ENCODE measurements at places on chromosomes 11 and 22.

DNA sequence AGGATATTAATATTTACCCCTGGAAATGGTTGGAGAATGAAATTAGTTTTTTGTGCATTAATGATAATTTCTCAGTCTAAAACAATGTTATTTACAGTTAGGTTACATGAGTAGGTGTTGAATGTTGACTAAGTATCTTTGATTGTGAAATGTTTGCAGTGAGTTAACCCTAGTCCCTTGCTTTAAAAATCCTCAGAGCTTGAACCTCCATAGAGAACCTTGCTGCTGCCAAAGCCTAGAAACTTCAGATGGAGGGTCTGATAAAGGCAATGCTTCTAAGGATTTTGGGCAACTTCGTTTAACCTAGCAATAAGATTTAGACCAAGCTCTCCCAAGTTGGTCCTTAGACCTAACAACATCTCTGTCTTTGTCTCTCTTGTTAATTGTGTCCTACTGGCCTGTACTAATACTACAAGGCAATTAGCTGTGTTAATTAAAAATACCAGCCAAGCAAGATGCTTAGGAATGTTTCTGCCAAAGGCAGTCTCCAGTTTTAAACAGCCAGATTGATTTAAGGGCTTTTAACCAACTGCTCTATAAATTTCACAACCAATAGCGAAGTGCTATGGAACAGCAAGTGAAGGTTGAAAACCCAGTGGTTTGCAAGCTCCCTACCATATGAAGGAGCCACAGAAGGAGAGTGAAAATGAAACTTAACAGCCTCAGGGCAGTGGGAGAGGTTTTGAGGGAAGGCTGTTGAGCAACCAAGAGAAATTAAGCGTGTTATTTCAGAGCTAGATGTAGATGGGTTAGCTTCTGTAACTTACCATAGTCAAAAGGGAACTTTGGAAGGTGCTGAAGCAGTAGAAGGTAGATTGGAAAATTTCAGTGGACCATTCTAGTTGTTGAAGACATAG, 295.9 kb upstream of the ANO5 start:
- no peak for DNase-seq

- DNase-seq, result no peak
These were observed 6.4 kb downstream of the ANO5 start for GRCh38 chr11:22199243-22199642.

- DNase-seq, result no peak
These were observed 583.7 kb upstream of the B3GAT1 start for GRCh38 chr11:134995741-134996140.

DNA sequence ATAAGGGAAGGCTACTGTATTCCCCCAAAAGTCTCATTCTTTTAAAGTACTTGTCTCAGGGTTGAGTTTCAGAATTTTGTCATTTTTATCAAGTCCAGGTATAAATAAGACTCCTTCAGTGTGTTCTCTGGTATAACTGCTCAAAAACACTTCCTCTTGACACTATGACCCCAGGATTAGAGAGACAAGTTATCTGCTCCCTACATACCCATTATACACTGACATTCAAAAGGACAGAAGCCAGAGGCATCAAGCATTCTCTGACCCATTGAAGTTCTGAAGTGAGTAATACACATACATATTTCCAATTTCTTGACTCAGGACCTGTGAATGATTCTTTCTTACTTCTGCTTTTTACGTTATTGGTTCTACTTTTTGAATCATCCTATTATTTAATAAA, 447.8 kb upstream of the CNTN5 start:
- DNase-seq, result no peak

DNA sequence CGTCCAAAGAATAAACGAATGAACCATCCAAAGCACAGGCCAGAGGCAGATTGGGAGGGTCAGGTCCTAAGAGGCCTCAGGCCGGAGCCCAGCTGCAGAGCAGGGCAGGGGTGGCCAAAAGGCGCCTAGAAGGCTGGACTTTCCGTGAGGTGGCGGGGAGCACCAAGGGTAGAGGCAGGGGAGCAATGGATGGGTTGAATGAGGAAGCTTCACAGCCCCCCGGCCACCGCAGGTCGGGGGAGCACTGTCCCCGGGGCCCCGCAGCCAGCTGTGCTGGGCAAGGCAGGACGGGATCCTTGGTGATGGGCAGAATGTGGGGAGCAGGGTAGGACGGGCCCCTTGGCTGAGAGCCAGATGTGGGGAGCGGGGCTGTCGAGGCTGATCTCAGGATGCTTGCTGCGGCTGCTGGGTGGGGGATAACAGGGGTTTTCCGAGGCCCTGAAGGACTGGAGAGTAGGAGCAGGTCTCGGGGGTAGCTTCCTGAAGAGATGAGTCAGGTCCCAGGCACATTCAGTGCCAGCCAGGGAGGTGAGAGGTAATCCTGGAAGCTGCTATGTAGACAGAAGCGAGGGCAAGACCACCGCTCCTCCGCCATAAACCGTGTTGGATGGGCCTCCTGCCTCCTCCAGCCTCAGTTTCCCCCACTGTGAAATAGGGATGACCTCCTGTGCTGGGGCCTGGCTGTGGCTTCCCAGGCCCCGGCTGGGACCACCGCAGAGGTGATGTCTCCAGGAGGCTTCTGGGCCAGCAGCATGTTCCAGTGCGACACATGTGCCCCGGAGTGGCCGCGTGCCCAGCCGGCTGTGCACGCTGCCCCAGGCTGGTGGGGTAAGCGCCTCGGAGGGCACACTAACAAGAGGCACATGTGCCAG, 34.6 kb upstream of the KCNQ1OT1 start:
- no peak for DNase-seq

- DNase-seq, result no peak
These were observed 337 bp downstream of the RPLP2 start for GRCh38 chr11:810040-810567.

- DNase-seq, result no peak
These were observed 181.2 kb downstream of the CSNK2A3 start for GRCh38 chr11:11171854-11172253.

- DNase-seq, result no peak
These were observed 92.5 kb upstream of the CHRM4 start for GRCh38 chr11:46484101-46484500.

- no peak for DNase-seq
These were observed 4.0 kb downstream of the NF2 start for GRCh38 chr22:29607426-29607825.

DNA sequence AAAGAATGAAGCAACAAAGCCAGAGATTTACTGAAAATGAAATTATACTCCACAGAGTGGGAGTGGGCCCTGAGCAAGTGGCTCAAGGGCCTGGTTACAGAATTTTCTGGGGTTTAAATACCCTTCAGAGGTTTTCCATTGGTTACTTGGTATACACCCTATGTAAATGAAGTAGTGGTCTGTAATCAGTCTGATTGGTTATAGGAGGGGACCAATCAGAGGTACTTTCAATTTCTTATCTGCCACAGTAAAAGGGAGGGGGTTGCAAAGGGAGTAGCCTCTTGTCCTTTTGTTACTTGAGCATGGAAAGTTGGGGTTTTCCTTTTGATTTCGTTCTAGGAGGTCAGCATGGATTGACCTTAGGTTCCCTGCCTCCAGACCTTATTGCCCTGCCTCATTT, 63.5 kb downstream of the ATM start:
- no peak for DNase-seq

GRCh38 chr11:28697920-28698827, 590.0 kb downstream of the METTL15 start:
- DNase-seq, result no peak

GRCh38 chr11:21446939-21447590, 745.8 kb upstream of the ANO5 start:
- DNase-seq, result no peak

- DNase-seq, result no peak
These were observed 157.7 kb downstream of the TTC17 start for GRCh38 chr11:43516316-43516850.

DNA sequence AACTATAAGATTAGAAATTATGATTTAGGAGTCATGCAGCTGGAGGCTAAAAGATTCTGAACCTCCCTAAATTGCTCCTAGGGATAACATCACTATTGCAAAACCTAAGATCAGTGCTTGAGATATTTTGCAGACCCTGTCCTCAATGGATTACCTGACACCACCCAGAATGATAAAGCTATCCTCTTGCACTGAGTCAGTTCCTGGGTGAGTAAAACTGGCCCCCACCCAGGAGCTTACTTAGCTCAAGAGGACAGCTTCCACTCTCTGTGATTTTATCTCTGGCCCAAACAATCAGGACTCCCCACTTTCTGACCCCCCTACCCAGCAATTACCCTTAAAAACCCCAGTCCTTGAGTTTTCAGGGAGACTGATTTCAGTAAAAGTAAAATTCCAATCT, 2074.4 kb upstream of the RAG2 start:
- no peak for DNase-seq

- DNase-seq, result no peak
These were observed 9.6 kb upstream of the BIRC3 start for GRCh38 chr11:102307727-102308038.

DNA sequence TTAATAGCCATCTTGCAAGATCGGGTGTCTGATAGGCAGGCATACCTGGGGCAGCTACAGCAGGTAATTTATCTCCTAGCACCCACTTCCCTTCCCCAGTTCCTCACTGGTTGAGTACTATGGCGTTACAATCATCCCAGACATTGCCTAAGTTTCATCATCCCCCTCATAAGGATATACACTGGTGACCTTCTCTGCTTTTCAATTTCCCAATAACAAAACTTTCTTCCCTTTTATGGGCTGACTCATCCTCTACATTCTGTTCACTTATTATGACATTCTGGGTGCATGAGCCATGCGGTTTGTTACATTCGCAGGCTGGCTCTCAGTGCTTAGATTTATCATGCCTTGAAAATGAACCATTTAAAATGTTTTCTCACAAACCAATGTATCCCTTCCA, 5.0 kb upstream of the MRPL11 start:
- peak; percentile 93 for DNase-seq

DNA sequence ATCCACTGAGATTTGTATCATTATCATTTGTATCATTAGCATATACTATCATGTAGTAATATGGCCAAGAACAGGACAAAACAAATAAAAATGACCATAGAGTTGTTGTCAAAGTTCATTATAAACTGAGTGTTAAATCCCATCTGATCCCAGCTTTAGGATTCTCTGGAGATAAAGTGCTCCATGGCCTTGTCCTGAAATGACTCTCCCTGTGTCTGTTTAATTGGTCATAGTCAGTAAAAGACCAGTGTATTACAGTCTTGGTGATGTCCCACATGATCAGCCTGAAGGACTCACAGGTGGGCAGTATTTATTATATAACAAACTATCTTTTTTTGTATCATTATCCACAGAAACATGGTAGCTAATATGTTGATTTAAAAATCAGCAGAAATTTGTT, 361.6 kb downstream of the TMEM135 start:
- no peak for DNase-seq

DNA sequence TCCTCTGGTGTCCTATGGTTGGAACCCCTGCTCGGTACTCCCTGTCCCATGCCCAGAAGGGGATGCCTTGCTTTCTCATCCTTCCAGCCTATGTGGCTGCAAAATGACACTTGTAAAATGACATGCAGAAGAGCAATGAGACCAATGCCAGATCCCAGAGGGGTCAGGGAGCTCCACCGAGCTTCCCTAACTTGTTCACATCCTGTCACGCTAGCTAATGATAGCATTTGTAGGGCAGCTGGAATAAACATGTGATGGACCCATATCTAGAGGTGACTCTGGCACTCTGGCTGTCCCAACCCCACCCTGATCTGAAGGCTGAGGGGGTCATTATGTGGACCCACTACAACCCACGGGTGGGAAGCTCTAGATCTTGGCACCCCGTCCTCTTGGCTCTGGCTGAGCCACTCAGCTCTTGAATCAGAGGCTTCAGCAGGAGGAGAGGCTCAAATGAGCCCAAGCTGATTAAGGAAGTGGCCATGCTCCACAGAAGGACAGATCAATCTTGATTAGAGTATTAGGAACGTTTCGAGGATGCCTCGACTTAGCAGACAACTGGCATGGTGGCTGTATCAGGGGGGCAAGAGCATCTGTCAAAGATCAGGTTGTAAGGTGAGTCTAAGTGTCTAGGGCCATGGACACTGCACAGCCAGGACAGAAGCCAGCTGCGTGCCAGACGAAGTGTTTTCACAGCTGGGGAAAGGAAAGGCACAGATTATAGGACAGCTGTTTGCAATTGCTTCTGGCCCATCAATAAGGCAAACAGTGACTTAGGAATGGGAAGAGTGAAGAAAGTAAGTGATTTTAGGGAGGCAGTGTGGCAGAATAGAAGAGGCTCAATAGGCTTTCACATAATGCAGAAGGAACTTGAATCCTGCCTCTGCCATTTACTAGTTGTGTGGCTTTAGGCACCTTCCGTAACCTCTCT, 182.8 kb downstream of the KIRREL3 start:
- no peak for DNase-seq

- DNase-seq, result no peak
These were observed 12.6 kb downstream of the RHBDD3 start for GRCh38 chr22:29255064-29255621.

- DNase-seq, result no peak
These were observed 577 bp upstream of the DKK3 start for GRCh38 chr11:12008790-12009616.

- no peak for DNase-seq
These were observed 686.6 kb downstream of the LUZP2 start for GRCh38 chr11:25183411-25183810.

DNA sequence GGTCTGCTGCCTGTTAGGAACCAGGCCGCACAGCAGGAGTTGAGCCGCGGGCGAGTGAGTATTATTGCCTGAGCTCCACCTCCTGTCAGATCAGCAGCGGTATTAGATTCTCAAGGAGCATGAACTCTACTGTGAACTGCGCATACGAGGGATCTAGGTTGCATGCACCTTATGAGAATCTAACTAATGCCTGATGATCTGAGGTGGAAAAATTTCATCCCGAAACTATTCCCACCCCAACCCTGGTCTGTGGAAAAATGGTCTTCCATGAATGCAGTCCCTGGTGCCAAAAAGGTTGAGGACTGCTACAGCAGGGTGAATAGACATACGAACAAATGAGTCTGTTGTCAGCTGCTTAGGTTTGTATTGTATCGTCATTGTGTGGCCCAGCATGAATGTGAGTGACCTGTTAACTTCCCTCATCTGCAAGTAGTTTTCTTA, 29.8 kb downstream of the RNF141 start:
- DNase-seq, result no peak

DNA sequence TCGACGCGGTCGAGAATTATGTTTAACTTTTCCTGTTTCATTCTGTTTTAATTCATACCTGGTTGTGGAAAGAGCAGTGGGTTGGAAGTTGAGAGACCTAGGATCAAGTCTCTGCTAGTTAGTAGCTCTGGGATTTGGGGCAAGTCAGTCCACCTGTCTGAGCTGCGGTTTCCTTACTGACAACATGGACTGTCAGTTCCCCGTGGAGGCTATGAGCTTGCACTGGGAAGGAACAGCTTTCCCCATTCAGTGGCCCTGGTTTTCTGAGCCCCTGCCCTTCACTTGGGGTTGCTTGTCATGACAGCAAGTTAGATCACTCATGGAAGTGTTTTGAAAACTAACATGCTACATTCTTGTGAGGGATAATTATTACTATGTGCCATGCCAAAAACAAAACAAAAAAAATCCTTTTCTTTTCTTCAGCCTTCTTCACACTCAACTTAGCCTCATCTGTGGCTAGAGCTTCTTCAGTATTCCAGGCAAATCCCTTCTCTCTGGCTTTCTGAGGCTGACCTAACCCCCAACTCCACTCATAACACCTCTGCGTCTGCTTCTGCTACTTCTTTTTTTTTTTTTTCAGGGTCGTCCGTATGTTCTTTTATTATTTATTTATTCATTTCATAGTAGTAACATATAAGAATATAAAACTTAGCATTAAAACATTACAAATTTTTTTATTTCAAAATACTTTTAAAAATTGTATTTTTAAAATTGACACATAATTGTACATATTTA, 43.0 kb upstream of the ZBED5 start:
- no peak for DNase-seq
